ENCODE measurements at places on chromosomes 4 and X.

DNA sequence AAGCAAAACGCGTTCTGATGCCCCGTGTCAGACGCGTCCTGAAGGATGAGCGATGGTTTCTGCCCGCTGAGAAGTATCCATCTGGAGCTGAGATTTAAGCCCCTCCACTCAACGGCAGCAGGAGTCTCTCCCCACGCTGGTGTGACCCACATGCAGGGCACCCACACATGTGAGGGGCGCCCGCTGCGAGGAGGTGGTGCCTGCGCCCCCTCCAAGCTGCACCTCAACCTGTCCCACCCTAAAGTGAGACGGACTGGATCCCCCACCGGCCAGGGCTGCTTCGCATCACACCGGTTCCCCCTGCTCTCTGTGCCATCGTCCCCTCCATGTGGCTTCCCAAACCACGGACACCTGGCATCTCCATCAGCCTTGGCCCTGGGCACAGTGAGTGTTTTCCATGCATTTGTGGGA, 4.5 kb upstream of the PDE6B start:
- DNase-seq: no peak

GRCh38 chr4:140297221-140297570, 76.2 kb upstream of the SCOC start:
- no peak for DNase-seq

DNA sequence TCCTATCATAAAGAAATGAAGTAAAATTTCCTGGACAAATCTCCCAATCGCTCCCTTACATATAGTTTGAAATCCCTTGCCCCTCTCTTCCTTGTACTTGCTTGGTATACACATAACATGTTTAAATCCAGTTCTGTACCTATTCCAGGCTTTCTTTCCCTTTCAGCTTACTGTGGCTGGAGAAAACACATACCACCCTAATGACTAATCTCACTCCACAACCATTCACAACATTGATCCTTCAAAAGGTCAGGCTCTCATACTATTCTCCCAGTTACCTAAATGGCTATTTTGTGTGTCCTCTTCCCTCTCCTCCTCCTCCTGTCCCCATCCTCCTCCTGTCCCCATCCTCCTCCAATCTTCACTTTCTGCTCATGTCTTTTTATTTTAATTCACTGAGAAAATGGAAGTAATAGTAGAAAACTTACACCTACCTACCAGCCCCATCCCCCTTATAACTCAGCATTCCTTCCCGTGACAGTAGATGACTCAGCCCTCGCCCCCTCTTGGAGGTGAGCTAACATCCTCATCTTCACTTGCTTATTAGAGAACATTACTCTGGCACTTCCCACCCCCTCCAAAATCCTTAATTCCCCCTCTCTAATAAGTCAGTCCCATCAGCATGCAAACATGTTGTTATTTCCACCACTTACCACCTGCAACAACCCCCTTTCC, 77.5 kb downstream of the IL15 start:
- DNase-seq: no peak

DNA sequence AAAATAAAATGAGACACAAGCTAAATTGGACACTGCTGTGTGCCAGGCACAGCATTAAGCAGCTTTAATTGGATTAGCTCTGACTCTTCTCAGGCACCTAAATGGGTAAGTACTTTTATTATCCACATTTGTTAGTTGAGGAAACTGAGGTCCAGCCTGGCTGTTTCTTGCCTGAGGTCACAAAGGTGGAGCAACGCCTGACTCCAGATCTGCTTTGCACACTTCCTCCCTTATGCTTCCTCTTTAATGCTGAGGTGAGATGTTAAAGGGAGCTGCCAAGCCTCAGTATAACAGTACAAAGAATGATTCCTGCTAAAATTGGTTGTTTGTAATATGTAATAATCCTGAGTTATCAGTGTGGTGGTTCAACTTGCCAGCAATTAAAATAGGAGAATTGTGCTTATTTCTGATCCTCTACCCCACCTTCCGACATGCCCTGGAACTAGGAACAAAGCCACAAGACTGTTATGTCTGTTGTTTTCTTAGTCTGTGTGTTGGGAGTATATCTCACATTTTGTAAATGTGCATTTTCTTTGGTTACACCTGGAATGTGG, 74.4 kb downstream of the AFF1 start:
- DNase-seq: no peak

- DNase-seq: no peak
Measured at GRCh38 chrX:4935401-4935800, 1222.0 kb upstream of the PRKX start.

DNA sequence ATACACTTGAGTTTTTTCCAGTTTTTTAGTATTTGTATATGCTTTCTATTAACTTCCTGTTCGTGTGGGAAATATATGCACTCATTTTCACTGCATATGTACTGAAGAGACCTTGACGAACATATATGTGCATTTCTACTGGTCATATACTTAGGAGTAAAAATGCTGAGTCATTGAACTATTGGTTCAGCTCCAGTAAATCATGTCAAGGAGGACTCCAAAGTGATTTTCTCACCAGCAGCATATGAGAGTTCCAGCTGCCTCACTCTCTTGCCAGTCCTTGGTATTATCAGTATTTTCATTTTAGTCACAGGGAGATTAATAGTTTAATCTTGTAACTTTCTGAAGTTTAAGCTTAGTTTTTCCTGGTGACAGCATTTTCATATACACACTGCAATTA, 2750.2 kb downstream of the ARAP2 start:
- DNase-seq: no peak

DNA sequence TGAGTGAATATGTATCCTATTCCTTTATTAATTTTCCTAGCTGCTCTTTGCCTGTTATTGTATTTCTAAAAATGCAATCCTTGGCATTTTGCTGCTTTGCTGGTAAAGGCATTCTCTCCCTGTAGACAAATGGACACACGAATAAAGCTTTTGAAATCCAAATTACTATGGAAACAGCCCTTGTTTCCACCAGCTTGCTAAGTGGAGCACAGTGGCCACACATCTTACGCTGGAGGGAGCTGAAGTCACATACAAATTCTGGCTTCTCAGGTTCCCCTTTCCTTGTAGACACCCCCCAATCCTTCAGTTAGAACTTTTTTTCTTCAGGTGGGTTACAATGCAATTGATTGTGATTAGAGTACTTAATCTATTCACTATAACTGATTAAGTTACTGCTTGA, 66.2 kb downstream of the AGA start:
- DNase-seq: peak; percentile 3

DNA sequence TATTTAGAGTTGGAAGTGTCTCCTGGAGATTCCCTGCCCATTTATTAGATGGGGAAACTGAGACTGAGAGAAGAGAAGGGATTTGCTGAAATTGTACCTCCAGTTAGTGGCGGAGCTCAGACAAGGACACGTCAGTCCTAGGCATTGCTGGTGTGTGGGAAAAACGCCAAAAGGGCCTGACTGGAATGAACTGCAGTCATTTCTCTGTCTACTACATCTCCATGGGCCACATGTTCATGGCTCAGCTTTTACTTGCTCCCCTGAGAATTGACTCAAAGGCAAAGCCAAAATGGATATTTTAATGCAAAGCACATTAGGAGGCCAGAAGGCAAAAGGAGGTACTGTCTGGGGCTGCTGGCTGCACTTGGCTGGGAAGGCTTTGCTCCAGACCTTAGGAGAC, 3.9 kb downstream of the TFDP3 start:
- DNase-seq: no peak

- no peak for DNase-seq
Measured at GRCh38 chr4:17469931-17470674, 41.8 kb downstream of the QDPR start.

GRCh38 chr4:4847011-4847410, 12.5 kb upstream of the MSX1 start:
- no peak for DNase-seq

DNA sequence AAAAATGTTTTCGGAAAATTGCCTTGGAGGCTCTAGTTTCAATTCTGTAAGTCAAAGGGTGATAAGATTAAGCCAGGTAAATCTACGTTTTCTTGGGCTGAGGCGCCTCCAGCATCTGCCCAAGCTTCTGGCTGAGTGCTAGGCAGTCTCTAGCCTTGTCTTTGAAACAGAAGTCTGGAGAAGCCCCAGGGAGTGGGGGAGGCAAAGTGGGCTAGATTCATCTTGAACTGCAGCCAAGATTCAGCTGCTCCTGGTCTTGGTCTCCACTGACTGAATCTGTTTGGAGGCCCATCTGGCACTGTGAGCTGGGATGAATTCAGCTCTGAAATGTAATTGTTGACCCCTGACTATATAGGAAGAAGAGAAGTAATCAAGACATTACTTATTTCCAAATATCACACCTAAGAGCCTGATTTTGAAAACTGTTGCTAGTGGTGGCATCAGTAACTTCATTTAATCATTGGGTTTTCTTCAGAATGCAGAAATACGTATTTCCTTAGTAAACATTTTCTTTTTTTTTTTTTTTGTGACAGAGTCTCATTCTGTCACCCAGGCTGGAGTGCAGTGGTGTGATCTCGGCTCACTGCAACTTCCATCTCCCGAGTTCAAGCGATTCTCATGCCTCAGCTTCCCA, 187.3 kb upstream of the LEF1 start:
- DNase-seq: no peak

GRCh38 chr4:110371016-110371770, 104.8 kb upstream of the ENPEP start:
- no peak for DNase-seq

DNA sequence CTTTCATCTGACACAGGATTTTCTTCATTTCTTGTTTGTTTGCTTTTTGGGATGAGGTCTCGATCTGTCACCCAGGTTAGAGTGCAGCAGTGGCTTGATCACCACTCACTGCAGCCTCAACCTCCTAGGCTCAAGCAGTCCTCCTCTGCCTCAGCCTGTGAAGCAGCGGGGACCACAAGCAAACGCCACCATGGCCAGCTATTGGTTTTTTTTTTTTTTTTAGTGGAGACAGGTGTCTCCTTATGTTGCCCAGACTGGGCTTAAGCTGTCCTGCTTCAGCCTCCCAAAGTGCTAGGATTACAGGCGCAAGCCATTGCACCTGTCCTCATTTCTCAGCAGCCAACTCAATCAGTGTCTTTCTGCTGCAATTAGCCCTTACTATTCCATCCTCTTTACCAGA, 10.3 kb downstream of the SPRY1 start:
- no peak for DNase-seq
